Brain microvascular endothelial cell (primary cell): ENCODE measurements at places on chromosomes 5 and 9.
A peak's percentile ranks its signal among the peaks of the same experiment; 100 is the strongest.

GRCh38 chr9:72983056-72983455 is 30.2 kb upstream of the ALDH1A1 start:
- no peak for DNase-seq

DNA sequence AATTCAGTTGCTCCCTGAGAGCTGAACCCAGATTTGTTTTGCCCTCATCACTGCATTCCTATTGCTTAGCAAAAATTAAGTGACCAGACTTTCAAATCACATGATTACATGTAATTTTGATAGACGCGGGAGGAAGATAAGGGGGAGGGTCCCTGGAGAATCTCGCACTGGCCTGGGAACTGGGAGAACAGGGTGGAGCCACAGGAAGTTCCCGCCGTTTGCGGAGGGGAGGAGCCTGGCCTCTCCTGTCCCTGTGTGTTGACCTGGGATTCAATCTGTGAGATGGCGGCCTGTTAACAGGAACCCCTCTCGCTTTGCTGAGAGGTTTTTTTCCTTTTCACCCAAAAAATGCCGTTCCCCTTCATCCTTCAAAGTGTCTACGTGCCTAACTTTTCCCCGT is 142.9 kb upstream of the OR13F1 start:
- DNase-seq, result no peak

- DNase-seq, result no peak
Measured at GRCh38 chr5:36459176-36460135, 146.9 kb upstream of the SLC1A3 start.

DNA sequence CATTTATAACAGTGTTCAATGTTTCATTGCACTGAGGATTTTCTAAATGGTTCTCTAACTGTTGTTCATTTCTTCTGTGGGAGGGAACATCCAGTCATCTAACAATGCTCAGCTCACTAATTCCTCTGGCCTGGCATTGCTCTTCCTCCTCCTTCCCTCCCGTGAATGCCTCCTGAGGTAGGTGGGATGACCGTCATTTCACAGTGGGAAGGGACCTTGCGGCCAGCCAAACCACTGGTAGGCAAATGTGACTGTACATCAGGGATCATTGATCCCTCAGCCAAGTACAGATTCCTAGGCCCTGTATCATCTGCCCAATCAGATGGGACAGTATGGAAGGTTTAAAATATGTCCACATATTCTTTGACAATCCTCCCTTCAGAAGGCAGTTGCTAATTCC is 23.7 kb upstream of the VDAC1 start:
- no peak for DNase-seq

DNA sequence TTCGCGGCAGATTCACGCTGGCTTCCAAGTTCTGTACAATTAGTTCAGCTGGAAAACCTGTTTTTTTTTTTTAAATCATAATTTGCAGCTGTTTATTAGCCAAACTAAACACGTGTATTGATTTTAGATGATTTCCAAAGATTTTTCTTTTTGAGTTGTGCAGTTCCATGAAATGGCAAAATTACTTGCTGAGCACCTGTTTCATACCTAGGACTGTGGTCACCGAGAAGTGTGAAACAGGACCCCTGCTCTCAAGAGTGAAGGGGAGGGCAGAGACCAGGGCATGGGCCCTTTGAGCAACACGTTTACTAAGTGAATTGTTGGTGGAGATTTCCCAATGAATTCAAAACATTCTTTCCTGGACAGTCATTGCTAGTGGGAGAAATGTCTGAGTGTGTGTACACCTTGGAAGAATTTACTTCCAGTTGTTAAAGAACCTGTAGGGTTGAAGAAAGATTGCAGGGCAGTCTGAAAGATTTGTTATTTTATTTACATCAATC is 688 bp downstream of the SNX24 start:
- DNase-seq, result no peak

- no peak for DNase-seq
Measured at GRCh38 chr5:165015547-165015946, 1510.1 kb downstream of the MAT2B start.

GRCh38 chr5:107668154-107669095 is 2.3 kb downstream of the EFNA5 start:
- DNase-seq, result peak; percentile 11

DNA sequence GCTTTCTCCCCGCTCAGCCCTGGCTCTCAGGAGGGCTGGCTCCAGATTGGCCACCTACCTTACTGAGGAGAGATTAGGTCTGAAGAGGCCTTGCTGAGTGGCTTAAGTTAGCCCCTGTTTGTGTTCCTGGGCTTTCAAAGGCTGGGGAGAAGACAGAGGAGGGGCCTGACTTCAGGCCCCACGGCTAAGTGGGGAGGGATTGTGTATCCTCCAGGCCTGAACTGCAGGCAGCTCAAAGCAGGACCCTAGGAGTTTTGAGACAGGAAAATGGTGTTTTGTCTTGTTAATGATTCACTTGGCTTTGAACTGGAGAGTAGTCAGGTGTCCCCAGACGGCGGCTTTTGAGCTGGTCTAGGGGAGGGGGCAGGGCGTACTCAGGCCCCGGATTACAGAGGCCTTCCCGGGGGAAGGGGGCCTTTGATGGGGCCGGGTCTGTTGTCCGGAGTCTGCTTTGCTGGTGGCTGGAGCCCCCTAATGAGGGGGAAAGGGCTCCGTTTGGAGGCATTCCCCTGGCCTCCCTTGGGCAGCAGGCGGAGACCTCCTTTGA is 162.0 kb upstream of the SMIM23 start:
- no peak for DNase-seq

DNA sequence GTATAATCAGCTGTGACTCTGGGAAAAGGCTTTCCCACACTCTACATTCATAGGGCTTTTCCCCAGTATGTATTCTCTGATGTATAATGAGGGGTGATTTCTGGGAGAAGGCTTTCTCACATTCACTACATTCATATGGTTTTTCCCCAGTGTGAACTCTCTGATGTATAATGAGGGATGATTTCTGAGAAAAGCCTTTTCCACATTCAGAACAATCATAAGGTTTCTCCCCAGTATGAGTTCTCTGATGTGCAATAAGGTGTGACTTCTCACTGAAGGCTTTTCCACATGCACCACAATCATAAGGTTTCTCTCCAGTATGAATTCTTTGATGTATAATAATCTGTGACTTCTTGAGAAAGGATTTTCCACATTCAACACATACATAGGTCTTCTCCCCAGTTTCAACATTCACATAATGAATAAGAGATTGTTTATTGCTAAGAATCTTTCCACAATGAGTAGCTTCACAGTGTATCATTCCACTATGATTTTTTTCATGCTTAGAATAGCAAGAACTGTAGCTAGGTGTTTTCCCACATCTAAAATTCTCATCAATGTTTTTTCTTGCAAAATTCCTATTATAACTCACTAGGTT is 26.7 kb upstream of the ZNF300 start:
- DNase-seq, result no peak

- DNase-seq, result no peak
Measured at GRCh38 chr5:59782856-59783255, 110.7 kb downstream of the PDE4D start.

DNA sequence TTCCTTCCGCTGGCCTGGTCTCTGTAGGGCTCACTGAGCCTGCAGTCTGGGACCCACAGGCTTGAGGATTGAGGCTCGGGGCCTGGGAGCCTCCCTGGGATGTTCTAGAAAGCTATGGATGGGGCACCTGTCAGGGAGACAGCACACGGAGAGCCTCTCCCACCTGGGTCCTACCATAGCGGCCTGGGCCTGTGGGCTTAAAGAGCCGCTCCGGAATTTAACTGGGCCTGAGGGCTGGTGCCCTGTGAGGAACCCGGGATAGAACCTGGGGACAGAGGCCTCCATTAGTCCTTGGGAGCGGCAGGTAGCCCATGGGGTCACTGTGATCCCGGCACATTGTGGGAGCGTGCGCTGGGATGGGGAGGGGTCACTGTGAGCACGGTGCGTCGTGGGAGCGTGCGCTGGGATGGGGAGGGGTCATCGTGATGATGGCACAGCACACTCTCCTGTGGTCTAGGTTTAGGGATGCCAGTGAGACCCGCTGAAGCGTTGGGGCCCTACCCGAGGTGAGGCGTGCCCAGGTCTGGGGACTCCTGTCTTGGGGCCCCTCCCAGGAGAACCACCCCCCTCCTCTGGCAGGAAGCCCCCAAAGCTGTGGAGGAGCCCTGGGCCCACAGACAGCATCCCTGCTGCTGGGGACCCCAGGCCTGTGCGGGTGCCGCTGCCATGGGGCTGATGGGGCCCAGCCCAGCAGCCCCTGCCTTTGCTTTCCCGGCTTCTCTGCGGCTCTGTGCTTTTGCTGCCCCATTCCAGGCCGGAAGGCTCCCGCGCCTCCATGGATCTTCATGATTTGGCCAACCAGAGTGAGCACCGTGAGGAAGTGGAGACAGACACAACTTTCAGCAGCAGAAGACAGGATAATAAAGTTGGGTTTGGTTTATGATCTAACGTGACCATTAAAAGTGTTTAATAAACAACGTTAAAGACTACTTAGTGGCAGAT is 3.4 kb upstream of the CEP72 start:
- DNase-seq, result no peak

DNA sequence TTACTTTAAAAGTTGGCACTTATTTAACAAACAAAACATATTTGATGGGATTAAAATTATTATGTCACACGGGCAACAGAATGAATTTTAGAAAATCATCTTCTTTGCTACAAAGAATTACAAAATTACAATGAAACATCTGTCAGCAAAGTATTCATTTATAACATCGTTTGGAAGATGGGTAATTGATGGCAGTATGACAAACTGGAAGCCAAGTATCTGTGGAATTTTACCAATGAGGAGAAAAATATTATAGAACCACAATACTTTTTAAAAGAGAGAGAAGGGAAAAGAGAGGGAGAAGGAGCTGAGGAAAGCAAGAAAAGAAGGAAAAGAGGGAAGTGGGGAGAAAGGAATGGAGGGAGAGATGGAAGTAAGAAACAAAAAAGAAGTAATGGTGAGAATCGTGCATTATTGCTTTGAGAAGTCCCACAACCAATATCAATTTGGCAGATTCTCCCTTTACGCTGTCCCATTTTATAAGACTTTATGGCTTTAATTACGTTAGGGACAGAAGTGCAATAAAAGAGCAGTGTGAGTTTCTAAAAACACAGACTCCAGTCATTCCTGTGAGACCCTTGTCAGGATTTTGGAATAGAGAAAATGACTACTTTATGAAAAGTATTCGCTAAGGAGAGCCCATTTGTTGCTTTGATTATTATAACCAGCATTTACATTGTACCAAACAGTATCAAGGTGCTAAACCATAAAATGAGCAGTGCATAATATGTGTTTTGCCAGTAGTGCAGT is 76.7 kb downstream of the LURAP1L start:
- no peak for DNase-seq

GRCh38 chr9:87180841-87181240 is 233.5 kb upstream of the GAS1 start:
- no peak for DNase-seq

DNA sequence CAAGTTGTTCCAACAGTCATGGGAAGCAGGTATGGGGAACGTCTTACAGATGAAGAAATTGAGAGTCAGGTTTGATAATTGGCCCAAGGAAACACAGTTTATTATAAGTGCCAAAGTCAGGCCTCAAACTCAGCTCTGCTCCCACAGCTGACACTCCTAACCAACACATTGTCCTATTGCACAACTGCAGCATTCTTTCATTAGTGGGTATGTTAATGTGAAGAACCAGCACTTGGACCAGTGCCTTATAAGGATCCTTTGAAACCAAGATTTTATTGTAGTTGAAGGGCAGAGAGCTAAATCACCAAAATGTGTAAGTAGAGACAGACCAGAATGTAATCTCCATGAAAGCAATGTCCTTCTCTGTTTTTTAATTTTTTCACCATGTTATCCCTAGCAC is 56.1 kb downstream of the GRIA1 start:
- DNase-seq, result no peak

DNA sequence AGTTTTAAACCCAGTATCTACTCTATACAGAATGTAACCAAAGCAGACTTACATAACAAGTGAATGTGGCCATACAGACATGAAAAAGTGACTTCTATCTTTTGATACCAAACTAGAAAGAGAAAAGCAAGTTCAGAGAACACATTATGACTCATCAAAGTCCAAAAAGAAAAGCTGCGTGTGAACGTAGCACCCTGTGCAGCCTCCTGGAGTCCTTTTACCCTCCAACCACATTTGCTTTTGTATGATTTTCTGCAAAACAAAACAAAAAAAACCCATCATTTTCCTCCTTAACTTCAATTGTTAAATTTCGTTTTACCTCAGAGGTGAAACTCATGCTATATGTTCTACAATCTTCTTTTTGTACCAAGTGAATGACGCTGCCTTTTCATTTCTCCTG is 2.8 kb upstream of the SMARCA2 start:
- DNase-seq, result no peak

- DNase-seq, result peak; percentile 96
Measured at GRCh38 chr5:84403773-84404172, 19.1 kb upstream of the EDIL3 start.
